Retina (tissue), 1 donor: ENCODE measurements at places on chromosomes 7 and 10.
A peak's percentile ranks its signal among the peaks of the same experiment; 100 is the strongest.

- no peak for DNase-seq
These were observed 1.9 kb upstream of the STX1A start for GRCh38 chr7:73721377-73721817.

DNA sequence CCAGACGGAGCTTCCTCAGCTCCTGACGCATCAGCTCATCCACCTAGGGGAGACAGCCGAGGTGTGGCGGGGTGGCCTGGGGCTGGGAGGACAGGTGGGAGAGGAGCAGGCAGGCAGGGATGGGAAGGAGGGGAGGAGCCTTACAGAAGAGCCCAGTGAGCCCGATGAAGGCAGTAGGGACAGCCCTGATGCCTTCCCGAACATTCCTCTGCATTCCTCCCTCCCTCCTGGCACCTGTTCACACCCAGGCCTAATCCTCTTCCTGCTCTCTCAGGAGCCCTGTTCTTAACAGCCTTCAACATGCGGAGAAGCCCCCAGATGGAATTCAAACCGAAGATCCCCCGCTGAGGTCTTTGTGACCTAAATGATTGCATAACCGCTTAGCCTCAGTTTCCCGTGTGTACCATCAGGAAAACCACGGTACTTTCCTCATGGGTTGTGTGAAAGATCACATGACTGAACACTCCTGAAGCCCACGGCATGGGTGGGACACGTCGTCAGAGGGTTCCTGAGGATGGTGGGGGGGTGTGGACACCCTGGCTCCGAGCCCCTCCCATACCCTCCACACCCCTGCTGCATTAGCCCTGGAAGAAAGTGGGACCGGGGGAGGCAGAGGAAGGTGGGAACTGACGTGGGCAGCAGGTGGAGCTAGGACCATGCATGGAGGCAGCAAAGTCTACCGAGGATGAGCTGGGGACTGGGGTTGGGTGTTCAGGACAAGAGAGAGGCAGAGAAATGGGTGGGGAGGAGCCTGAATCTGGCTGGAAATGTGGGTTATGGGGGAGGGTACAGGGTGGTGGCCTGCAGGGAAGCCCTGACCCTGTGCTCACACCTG lies 8.8 kb upstream of the ASB10 start:
- DNase-seq, result no peak

DNA sequence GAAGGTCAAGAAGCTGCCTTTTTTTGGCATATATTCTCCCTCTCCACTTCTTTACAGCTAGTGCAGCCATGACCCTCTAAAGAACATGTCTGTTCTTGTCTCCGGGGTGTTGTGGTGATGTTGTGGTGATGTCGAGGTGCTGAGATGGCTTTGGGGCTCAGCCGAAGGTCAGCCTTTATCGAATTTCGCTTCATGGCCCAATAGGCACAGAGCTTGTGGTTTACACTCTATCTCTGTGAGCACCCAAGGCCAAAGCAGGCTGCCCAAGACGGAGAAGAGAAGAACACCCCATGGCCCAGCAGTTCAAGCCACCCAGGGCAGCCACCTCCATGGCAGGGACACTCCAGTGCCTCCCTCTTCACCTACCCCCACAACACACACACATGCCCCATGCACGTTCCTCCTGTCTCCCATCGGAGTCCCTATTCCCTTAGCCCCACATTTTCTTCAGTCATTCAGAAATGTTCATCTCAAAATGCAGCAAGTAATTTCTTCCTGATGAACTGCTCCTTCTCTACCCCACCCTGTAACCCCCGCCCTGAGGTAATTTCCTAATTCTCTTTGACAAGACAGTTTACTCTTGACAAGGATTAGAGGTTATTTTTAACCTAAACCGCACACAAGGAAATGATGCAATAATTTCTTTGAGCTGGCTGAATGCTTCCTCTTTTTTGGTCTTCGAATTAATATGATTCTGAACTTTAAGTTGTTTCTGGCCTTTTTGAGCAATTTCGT lies 18.6 kb upstream of the ADRB1 start:
- DNase-seq, result no peak

- no peak for DNase-seq
These were observed 54.9 kb downstream of the IKZF1 start for GRCh38 chr7:50359258-50359994.

DNA sequence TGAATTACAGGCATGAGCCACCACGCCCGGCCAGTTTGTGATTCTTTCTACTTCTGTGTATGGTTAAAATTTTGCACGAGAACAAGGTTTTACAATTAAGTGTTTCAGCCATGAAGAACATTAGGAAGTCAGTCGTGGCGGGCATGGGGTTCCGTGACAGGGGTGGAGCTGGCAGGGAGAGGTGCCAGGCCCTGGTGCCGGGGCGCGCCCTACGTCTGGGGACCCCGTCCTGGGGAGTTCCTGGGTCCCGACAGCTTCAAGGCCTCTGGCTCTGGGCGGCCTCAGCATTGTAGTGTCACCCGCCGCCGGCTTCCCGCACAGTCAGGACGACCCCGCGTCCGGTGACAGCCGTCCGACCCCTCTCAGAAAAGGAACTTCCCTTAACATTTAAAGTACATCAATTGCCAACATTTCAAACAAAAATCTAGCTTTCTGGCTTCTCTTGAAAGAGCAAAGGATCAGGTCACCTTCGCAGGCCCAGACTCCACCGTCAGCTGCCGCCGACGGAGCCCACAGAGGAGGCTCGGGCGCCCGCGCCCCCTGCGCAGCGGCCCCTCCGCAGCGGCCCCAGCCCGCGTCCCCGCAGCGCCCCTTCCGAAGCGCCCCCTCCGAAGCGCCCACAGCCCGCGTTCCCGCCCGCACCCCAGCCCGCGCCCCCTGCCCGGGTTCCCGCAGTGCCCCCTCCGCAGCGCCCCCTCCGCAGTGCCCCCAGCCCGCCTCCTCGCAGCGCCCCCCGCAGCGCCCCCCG lies 23.2 kb upstream of the MKI67 start:
- DNase-seq, result peak; percentile 24

DNA sequence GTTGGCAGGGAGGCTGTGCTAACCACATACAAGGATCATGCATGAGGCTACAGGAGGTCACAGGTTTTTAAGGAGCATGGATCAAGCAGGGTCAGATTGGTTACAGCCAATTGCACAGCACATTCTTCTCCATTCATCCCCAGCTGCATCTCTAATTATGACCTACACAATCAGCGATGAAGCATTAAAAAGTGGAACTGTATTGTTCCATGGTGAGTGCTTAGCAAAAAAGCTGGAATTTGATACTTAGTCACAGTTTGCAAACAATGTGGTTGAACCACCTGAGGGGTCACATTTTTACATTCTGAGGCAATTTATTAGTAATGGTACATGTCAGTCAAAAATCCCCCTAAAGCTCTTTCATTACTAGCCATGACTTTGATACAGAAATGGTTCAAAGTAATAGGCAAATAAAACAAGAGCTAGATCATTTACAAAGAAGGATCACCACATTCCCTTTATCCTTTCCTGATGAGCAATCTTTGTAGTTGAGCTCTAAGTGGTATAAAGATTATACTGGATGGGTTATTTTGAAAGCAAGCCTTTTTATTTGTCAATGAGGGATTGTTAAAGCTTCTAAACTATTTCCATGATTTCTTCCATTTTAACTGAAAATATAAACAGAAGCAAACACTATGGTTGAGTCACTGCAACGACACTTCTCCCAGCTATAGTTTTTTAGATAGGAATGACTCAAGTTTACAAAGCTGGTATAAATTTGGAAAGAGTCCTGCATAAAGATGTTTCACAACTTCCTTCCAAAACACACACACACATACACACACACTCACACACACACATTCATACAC lies 217.8 kb upstream of the SEMA3A start:
- peak; percentile 48 for DNase-seq

- DNase-seq, result no peak
These were observed 46.7 kb downstream of the PARD3 start for GRCh38 chr10:34768261-34768971.
